ENCODE measurements at places on chromosomes 3 and 15.

GRCh38 chr3:29494305-29495036 lies 213.6 kb downstream of the RBMS3 start:
- no peaks in the 10 kb centered on the region for H3K4me1 ChIP-seq
- H3K27ac ChIP-seq = no peak overlapping the region
- no peaks in the 10 kb centered on the region for H3K27me3 ChIP-seq
- no peak overlapping the region for H3K4me3 ChIP-seq
- DNase-seq = no peak

- H3K4me1 ChIP-seq = no peaks in the 10 kb centered on the region
- no peak overlapping the region for H3K27ac ChIP-seq
- no peaks in the 10 kb centered on the region for H3K27me3 ChIP-seq
- no peak for DNase-seq
Observed at GRCh38 chr3:133136114-133137041, 98.2 kb downstream of the TMEM108 start.

DNA sequence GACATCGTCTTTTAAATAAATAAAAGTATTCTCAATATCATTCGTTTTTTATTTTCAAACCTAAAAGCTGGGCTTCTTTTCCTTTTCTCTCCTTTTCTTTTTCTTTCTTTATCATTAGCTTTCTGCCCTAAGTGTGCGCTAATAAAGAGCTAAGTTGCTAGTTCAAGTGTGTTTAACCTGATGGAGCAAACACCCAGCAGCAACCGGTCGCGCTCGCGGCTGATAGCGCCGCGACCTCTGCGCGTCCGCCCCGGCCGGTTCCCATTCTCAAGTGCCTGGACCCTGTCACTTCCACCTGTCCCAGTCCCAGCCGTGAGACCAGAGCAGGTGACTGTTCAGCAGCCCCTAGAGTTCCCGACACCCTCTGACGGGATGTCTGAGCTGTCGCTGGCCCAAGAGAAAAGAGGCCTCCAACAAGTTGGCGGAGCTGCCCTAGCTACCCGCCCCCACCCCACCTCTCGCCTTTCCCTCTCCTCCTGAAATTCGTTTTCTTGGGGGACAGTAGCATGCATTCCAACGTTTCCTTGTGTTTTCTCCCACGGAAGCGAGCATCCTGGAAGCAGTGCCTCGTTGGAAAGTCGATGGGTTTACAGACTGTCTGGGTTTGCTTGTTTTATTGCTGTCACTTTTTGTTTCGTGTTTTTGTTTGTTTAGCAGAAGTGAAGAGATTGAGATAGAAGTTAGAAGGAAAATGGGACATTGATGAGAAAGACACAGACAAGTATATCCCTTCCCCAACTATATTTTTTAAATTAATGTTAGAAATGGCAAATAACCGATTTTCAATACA lies 3.1 kb upstream of the MECOM start:
- H3K27me3 ChIP-seq = no peaks in the 10 kb centered on the region
- DNase-seq = peak; percentile 95
- no peak overlapping the region for H3K4me3 ChIP-seq

GRCh38 chr3:9808345-9809037 lies 1.6 kb upstream of the TTLL3 start:
- H3K27ac ChIP-seq = peak overlapping the region; percentile 96
- DNase-seq = no peak
- H3K36me3 ChIP-seq = peaks cover 24% of the 10 kb centered on the region
- no peaks in the 10 kb centered on the region for H3K27me3 ChIP-seq
- peaks cover 13% of the 10 kb centered on the region for H3K4me1 ChIP-seq
- no peak overlapping the region for H3K4me3 ChIP-seq

- no peaks in the 10 kb centered on the region for H3K27me3 ChIP-seq
- H3K27ac ChIP-seq = no peak overlapping the region
- no peak overlapping the region for H3K4me3 ChIP-seq
- DNase-seq = no peak
Observed at GRCh38 chr15:58361273-58361759, 70.5 kb upstream of the LIPC start.

- H3K4me1 ChIP-seq = no peaks in the 10 kb centered on the region
- H3K4me3 ChIP-seq = no peak overlapping the region
- DNase-seq = no peak
- no peaks in the 10 kb centered on the region for H3K36me3 ChIP-seq
- H3K27ac ChIP-seq = no peak overlapping the region
Observed at GRCh38 chr3:71805691-71806090, 20.7 kb upstream of the PROK2 start.

DNA sequence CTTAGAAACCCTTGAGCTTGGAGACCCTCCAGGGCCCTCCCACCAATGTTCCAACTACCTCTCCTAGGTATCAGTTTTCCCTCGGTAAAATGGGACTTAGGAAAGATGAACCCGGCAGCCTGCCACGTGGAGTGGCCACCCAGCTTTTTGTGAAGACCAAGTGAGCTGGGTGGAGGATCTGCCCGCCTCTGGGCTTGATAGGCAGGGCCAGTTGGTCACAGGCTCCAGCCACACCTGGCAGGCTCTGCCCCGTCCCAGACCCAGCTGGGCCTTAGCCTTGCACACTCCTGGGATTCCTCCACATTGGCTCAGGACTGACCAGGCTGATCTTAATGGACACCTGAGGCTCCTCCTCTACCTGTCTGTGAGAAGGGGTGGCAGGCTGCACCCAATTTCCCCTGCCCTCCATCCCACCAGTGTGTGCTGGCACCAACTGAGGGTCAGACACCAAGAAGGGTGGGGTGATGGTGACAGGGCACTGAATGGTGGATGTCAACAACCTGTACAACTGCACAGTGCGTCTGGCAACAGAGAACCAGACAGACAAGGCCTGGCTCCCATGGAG lies 761 bp upstream of the GRIP2 start:
- H3K36me3 ChIP-seq = no peaks in the 10 kb centered on the region
- no peak overlapping the region for H3K27ac ChIP-seq
- H3K4me3 ChIP-seq = no peak overlapping the region
- H3K4me1 ChIP-seq = no peaks in the 10 kb centered on the region
- peak; percentile 31 for DNase-seq

DNA sequence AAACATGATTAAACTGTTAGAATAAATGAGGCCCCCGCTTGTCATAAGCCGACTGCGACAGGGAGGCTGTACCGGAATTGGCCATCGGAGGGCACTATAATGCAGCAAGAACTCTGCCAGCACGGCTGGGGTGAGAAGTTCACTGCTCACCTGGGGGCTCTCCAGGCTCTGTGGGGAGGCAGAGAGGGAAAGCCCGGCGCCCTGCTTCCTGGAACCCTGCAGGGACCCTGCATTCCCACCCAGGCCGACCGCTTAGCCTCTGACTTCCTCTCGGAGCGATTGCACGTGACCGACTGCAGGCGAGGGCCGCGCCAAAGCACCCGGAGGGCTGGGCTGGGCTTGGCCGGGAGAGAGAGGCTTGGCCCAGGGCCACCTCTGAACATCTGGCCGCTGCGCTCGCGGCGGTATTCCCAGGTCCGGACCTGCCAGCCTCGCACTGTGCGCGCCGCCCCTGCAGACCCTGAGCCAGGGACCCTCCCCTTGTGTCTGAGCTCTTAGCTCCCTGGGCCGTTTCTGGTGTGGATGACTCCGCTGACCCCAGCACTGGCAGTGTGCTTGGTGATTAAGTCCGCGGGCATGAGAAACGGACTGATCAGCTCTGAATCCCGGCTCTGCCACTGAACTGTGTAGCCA lies 26.2 kb downstream of the DRD3 start:
- H3K27ac ChIP-seq = no peak overlapping the region
- H3K27me3 ChIP-seq = no peaks in the 10 kb centered on the region
- H3K4me3 ChIP-seq = peak overlapping the region; percentile 43
- no peaks in the 10 kb centered on the region for H3K36me3 ChIP-seq

DNA sequence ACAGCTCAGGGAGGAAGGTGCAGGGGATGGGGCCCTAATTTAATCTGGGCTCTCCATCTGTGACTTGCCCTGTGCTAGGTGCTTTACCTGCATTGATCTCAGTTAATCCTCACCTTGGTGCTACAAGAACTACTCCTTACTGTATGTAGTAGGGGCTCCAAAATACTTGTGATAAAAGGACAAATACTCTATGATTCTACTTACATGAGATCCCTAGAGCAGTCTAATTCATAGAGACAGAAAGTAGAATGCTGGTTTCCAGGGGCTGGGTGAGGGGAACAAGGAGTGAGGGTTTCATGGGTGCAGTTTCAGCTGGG lies 67.2 kb downstream of the SLC6A1 start:
- H3K4me1 ChIP-seq = no peaks in the 10 kb centered on the region
- no peaks in the 10 kb centered on the region for H3K27me3 ChIP-seq
- H3K4me3 ChIP-seq = no peak overlapping the region
- no peak for DNase-seq

DNA sequence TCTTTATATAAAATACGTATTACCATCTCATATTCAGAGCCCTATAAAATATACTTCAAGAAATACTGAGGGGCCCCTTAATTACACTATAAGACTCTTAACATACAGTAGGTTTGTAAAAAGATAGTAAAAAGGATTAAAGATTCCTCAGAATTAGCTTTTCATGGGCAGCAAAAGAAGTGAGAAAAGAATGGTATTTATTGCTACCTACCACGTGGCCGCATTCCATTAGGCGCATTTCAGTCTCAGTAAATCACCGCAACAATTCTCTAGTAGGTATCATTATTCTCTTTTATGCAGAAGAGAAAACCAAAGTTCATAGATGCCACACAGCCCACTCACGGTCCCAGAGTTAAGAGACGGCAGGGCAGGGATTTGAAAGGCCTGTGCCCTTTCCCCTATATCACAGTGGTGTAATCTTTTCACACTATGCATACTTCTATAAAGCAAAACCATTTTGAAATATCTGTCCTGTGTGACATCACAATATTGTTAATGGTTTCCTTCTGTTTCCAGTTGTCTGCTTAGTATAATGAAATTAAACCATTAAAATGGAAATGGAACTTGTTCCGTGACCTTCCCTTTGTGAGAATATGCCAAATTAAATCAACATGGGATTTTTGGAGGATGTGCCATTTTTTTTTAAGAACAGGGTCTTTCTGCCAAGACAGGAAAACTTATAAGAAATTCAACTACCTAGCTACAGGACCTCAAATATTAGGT lies 1072.2 kb downstream of the FHIT start:
- no peak overlapping the region for H3K27ac ChIP-seq
- no peak overlapping the region for H3K4me3 ChIP-seq
- H3K4me1 ChIP-seq = no peaks in the 10 kb centered on the region

DNA sequence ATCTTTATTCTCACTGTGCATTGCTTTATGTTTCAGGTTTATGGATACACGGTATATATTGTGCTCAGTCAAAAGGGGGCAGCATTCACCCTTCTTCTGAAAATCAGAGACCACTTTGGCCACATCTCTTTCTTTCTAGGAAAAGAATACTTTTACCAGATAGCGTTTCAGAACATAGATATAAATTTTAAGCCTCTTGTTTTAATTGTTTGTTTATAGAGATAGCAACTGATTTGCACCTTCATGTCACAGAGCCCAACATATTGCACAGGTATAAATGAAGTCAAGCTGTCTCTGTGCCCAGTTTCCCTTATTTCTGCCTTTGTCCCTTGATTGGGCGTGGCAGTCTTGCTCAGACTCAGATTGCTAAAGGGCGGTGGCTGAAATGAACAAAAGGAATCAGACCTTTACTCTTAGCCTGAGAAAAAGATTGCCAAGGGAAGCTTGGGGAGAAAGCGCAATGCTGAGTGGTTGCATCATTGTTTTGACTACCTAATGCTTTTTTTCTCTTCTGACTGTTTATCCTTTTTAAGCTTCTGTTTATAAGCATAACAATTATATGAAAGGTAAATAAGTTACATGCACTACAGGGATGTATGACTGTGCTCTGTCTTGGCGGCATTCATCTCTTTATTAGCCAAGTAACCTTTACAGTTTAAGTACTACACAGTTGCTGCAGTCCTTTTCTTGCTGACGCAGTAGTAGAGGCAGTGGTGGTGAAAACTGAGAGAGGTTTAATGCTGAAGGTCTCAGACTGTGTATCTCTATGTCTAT lies 70.8 kb upstream of the ZBTB20 start:
- H3K4me3 ChIP-seq = no peak overlapping the region
- no peaks in the 10 kb centered on the region for H3K4me1 ChIP-seq
- H3K27ac ChIP-seq = no peak overlapping the region
- no peaks in the 10 kb centered on the region for H3K36me3 ChIP-seq

GRCh38 chr15:100856867-100857266 lies 22.8 kb upstream of the ALDH1A3 start:
- H3K27me3 ChIP-seq = no peaks in the 10 kb centered on the region
- H3K4me1 ChIP-seq = no peaks in the 10 kb centered on the region
- no peak overlapping the region for H3K4me3 ChIP-seq
- DNase-seq = no peak

All from pancreas (tissue), 10 donors.